CD8-positive, alpha-beta memory T cell (primary cell): ENCODE measurements at places on chromosomes 1 and 21.

DNA sequence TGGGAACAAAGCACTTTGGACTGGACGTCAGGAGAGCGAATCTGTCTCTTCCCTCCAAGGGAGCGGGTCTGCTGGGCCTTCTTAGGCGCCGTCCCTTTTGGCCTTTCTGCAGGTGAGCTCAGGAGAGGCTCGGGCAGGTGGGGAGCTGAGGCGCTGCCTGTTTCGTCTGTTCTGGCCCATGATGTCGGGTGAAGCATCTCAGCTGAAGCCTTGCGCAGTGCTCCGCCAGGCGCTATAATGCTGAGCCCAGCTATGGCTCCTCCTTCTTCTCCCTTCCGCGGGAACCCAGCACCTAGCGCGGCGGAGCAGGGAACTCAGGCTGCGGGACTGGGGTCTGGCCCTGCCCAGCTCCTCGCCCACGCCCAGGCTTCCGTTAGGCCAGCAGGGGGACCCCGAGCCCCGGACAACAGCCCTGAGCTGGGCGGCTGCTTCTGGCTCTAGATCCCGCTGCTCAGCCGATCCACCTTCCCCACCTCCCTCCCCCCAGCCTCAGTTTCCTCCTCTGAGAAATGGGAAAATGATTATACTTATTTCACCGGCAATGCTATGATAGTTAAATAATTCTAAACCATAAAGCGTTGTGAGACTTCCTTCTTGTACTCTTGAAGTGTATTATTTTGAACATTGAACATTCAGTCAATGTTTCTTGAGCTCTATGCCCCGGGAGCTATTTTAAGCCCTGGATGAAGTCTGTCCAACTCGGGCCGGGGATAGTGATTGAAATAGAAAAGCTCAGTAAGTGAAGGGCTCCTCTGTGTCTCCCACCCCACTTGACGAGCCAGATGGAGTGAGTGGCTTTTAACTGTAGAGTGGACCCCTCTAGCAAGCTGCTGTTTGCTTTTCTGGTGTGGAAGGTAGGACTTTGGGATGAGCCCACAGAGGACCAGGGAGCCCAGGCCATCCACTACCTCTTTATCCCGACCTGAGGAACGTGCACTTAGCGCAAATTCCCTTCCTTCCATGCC is 9.6 kb upstream of the ADORA1 start:
- no peak for DNase-seq

- no peak for DNase-seq
These were observed 835.0 kb upstream of the NCAM2 start for GRCh38 chr21:20163167-20163566.

DNA sequence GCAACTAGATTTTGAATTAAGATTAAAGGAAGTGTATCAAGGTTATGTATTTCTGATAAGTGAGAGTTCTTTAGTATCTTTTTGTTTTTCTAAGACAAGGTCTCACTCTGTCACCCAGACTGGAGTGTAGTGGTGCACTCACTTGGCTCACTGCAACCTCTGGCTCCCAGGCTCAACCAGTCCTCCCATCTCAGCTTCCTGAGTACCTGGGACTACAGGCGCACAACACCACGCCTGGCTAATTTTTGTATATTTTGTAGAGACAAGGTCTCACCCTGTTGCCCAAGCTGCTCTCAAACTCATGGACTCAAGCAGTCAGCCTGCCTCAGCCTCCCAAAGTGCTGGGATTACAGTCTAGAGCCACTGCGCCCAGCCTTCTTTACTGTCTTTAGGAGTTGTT is 33.7 kb downstream of the DHX9 start:
- no peak for DNase-seq

GRCh38 chr1:210707300-210708240 is 378.9 kb downstream of the HHAT start:
- no peak for DNase-seq

DNA sequence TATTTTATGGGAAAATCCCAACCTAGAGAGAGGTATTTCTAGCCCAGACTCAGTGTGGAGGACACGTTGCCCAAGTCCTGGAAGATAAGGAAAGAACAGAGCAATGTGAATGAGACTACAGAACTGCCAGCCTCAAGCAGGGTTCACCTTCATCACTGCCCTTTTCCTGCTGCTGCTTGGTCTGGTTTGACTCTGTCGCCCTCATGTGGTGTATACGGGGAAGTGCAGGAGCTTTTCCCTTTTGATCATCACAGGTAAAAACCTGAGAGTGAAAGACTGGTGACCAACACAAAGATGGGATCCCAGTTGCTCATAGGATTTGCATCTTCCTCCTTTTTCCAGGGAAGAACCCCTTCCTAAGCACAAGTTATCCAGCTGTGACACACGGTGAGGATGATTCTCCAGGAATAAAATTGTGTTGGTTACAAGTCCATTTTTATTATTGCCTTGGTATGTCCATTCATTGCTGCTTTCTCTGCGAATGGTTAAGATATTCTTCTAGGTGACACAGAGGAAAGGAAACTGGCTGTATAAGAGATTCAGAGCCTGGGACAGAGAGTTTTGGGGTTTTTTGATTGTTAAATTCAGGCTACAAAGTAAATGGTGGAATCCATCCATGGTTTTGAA is 89.5 kb upstream of the CD53 start:
- peak; percentile 26 for DNase-seq

- DNase-seq = peak; percentile 79
These were observed 11.2 kb downstream of the CD84 start for GRCh38 chr1:160567858-160568682.

DNA sequence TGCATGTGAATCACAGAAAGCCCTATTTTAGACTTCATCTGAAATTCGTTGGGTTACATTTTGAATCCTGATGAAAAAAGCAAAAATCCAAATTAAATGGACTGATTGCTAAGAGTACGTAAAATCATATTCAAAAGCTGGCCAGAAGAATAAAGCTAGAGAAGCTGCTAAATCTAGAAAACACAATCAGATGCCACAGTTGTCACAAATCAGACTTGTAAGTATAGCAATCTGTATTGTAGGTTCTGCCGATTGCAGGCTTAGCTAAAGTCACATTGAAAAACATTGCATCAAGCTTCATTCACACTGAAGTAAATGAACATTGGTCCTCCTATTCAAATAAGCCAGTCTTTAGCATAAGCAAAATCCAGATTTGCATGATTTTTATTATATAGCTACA is 235.1 kb upstream of the ST6GALNAC5 start:
- no peak for DNase-seq

DNA sequence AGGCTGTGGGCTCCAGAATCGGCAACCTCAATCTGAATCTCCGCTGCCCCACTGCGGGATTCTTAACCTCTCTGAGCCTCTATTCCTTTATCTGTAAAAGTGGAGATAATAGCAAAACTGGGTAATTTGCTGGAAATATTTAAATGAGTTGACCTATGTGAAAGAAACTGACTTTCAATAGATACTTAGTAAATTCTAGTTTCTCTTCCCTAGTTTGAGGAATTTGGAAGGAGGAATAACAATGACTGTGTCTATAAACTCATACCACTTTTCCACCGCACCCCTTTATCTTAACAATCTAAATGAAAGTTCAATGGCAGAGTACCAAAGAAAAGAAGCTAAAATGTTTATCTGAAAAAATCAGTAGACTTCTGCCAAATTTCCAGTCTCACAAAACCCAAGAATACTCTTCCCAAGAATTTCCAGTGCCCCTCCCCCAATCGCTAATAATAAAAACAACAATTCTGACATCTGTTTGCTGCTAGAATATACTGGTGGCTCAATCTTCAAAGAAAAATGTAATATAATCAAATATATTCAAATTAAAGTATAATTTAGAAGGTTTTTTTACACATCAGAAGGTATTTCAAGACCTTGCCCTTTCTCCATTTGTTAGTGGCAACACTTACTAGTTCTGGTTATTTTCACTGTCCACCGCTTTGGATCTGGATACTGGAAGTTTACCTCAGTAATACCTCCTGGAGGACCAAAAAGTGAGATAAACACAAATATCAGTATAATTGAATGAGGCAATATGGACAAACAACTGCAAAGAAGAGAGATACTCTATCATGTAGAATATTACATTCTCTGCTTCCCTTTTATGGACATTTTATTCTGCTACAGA is 171.2 kb downstream of the LTN1 start:
- no peak for DNase-seq

DNA sequence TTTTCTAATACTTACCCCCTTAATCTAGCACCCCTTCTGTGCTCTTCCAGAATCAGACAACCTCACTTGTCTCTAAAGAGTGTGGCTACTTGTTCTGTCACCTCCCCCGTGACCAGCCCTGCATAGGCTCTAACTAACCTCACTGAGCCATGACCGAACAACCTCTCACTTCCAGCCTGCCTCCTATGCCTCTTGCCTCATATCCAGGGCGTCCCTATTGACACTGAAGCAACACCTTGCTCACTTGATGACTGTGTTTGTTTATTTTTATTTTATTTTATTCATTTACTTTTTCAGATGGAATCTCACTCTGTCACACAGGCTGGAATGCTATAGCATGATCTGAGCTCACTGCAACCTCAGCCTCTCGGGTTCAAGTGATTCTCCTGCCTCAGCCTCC is 235.1 kb upstream of the B3GALT2 start:
- DNase-seq = no peak
